ENCODE measurements at places on chromosomes 6 and 20.

GRCh38 chr20:49561806-49562205, 6.1 kb downstream of the PTGIS start:
- DNase-seq = no peak

DNA sequence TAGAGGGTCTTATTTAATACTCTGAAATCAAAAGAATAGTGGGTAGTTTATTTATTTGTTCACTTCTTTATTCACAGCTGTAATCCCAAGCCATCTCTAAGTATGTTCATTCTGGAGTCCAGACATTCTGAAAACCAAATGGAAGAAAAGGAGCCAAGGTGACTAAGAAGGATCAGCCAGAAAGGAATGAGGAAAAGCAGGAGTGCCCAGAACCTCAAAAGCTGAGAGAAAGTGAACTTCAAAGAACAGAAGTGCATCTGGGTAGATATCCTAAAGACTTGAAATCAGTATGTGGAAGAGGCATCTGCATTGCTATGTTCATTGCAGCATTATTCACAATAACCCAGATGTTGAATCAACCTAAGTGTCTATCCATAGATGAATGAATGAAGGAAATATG, 94.8 kb downstream of the VIP start:
- no peak for DNase-seq

GRCh38 chr6:141744194-141744925, 388.4 kb upstream of the GJE1 start:
- no peak for DNase-seq

- DNase-seq = no peak
Measured at GRCh38 chr20:16758454-16759180, 10.5 kb downstream of the OTOR start.

DNA sequence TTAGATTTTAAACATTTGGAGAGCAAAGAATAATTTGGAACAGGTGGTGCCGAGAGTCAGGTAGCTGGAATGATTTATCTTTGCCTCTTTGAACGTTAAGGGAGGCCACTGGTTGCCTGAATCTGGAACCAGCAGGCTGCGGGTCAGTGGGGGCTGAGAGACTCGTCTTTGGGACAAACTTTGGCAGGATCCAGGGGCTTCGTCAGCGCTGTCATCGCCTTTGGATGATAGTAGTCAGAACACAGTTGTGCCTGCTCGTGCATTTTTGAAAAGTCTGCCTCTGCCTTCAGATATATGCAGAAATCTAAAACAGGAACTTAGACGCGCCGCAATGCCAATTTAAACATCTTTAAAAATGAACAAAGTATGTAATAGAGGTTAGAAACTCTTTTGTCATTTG, 5.0 kb downstream of the EYA2 start:
- no peak for DNase-seq

- DNase-seq = no peak
Measured at GRCh38 chr6:143695969-143696663, 18.4 kb downstream of the PHACTR2 start.

DNA sequence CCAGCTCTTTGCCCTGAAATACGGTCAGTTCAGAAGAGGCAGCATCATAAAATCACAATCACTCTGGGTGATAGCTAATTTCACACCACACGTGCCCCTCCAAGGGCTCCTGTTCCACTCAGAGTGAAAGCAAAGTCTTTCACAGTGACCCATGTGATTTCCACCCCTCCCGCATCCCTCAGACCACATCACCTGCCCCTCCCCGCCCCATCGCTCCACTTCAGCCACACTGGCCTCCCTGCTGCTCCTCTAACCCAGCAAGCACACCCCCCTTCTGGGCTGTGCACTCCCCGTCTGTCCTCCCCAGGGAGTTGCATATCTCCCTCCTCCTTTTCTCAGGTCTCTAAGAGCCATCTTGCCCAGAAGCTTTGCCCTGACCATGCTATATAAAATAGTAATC, 74.5 kb downstream of the PSMG4 start:
- DNase-seq = no peak

- DNase-seq = no peak
Measured at GRCh38 chr6:121584586-121585369, 149.3 kb downstream of the GJA1 start.

- no peak for DNase-seq
Measured at GRCh38 chr20:49892817-49893216, 22.5 kb downstream of the SPATA2 start.

DNA sequence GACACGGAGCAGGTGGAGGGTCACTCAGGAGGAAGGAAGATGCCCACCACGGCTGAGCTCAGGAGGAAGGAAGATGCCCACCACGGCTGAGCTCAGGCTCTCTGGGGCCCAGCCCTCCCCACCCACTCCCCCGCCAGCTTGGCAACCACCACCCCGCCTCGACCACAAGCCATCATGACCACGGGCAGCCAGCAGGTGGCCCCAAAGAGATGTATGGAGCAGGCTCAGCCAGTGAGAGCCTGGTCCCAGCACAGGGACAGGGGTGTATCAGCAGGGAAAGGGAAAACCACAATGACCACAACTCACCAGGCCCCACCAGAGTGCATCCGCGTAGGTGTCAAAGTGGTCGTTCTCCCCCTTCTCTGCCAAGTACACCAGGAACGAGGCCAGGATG, 30.4 kb downstream of the KCNQ2 start:
- no peak for DNase-seq

GRCh38 chr6:28775405-28776129, 148.2 kb downstream of the TRIM27 start:
- DNase-seq = no peak

- DNase-seq = no peak
Measured at GRCh38 chr6:24882295-24882694, 53.5 kb downstream of the RIPOR2 start.

DNA sequence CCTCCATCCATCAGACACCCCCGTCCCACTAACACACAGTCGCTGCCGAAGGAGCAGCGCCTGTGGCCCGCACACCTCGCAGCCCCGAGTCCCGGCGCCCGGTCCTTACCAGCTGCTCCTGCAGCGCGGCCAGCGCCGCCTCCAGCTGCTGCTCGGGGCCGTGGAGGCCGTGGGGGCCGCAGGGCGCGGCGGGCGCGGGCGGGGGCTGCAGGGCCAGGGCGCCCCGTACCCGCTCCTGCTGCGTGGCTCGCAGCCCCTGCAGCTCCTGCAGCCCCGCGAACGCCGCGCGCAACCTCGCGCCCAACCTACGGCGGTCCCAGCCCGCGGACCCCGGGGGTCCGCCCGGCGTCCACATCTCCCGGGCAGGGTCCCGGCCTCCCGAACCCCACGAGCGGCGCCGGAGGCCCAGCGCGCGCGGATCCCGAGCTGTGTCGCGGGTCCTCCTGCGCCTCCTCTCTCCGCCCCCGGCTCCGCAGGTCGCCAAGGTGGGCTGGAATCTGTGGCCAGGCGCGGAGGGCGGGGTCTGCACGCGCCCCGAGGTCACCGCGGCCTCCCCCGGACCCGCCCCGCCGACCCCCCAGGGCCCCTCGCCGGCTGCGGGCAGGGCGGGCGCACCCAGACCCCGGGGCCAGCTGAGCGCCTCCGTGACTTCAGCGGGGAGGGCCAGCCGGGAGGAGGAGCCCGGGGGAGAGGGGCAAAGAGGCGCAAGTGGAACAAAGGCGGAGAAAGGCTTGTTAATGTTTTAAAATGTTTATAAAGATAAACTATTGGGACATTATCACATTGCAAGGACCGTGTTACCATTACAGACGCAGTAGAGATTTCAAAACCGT, at the start of gene DACT2:
Gene DACT2, minus strand, starts transcription at position 499 of the 833 bp plus-strand sequence. Its CDS starts 144 bp downstream, at position 355.
- no peak for DNase-seq

DNA sequence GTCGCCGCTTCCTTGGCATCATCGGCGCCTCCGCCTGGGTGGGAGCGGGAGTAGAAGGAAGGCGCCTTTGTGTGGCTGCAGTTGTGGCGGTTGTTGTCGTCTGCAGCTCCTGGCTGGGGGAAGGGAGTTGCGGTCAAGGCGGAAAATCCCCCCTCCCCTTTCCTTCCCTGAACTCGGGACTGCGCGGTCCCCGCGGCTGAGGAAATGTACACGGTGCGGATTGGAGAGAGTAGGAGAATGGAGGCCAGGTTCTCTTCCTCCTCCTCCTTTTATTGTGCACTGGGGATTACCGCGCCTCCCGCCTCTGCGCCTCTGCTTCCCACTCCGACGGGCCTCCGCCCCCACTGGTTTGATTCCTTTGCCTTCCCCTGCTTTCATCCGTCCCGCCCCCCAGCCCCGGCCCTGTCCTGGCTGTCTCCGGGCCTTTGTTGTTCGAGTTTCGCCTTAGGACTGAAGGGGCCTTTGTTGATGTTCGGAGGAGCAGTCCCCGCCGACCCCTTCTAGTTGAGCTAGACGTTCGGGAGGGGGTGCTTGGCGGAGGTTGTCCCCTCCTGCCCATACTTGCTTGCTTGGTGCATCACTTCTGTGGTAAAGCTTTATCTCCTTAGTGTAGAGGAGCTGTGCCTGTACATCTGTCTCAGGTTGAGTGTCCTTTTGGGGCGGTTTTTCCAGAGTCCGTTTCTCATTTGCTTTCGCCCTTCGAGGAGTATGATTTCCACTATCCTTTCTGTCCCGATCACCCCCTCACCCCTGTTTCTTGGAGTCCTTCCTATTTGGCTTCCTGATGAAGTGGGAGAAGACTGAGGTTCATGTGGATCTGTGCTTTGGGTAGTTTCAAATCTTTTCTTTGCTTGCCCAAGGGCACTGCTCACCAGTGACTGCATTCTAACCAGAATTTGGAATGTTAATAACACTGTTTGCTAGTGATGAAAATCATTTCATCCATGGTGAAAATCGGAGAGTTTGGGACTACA, 764 bp downstream of the ZNF292 start:
- DNase-seq = peak; percentile 31

DNA sequence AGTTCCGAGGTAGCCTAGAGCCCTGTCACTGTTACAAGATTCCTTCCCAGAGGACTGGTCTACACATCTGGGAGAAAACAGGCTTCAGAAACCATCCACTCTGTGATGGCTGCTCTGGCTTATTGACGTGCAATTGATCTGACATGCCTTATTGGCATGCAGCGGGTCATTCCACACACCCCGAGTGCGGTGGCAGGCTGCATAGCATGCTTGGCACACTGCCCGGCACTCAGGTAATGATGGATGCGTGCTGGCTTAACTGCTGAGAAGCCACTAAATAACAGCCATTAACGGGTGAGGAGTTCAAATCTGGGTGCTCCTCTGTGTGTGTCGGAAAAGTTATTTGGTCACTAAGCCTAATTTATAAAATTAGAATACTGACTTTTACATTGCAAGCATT, 67.9 kb upstream of the CDH4 start:
- no peak for DNase-seq

DNA sequence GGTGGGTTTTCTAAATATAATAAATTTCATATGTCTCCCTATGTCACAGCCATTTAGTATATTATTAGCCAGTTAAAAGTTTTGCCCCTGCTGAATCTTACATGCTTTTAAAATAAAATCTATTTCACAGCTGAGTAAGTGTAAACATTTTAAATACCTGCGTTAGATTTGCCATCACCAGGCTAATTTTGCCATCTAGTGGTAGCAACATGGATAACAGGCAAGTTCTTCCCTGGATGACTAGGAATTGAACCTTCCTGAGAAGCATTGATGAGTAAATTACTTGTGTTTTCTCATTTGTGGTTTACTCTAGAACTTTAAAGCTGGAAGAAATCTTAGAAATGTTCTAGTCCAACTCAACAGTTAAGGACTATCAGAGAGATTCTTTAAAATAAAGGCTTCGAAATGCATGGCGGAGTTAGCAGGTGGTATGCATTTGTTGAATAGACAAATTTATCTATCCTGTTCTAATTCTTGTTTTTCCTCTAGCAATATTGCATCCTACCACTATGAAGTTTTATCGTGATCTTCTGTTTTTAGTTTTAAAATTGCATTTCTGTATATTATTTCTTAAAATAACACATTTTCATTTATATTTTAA, 2.6 kb downstream of the PRSS35 start:
- peak; percentile 6 for DNase-seq

GRCh38 chr6:101932704-101933103, 539.2 kb downstream of the GRIK2 start:
- no peak for DNase-seq

DNA sequence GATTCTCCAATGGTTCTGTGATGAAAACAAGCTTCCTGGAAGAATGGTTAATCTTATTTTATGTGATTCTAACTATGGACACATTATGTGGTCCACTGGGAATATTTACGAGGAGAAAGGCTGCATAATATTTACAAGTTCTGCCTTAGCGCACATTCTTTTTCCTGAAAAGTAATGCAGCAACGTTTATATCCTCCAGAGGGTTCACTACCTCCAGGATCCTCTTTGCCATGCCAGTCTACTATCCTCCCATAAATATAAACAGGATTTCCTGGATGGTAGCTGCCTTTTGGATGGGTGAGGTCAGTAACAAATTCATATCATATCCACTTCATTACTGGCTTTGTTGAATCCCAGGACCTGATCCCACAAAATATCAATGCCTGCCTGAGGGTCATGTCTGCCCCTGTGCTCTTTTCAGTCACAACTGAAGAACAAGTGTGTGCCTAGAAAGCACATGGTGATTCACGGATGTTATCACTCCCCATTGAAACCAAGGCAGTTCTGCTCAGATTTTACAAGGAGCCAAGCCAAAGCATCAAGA, 30.4 kb downstream of the ADGRF5 start:
- no peak for DNase-seq

GRCh38 chr6:4553387-4553786, 222.8 kb upstream of the CDYL start:
- DNase-seq = no peak

DNA sequence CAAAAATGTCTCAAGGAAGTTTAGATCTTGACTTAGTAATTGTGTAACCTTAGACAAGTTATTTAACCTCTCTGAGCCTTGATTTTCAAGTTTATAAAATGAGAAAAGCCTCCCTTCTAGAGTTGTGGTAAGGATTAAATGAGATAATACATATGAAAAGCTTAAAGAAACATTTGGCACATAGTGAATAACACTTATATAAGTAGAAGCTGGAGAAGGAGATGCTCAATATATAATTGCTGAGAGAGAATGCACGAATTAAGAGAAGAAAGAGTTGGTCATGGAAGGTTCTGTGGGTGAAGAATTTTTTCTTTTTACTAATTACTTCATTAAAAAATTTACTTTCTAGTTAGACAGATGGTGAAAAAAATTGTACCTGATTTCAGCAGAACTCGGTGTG, 5.3 kb downstream of the ACSS2 start:
- DNase-seq = no peak

DNA sequence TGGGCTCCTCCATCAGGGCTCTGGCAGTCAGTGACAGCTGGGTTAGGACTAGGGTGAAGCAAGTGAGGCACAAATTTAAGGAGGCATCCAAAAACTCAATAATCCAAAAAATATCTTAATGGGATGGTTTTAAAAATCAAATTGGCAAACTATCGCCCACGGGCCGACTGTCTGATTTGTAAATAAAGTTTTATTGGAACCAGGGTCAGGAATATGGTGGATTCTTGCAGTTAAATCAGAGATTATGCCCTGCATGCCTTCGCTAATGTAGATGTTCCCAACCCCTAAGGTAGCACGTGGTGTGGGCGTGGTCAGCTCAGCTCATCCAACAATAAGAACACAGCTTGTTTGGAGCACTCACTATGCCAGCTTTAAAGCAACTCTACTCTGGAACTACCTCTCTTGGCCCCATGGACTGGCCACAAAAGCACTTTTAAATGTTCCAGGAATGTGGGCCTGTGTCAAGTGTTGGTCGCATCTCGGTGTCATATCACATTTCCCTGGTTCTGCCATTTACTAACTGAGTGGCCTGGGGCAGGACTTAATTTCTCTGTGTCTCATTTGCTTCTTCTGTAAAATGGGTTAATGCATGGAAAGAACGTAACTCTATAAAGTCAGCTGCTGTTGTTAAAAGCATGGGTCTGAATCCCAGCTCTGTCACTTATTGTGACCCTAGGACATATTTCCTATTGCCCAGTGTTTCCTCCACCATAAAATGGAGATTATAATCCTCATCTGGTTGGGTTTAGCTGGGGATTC, 7.0 kb downstream of the TP53RK start:
- DNase-seq = no peak
